ENCODE measurements at places on chromosomes 5 and 9.

GRCh38 chr5:50653946-50654345, 12.5 kb upstream of the PARP8 start:
- DNase-seq = no peak

- no peak for DNase-seq
Observed at GRCh38 chr9:113511047-113511521, 47.6 kb downstream of the RGS3 start.

DNA sequence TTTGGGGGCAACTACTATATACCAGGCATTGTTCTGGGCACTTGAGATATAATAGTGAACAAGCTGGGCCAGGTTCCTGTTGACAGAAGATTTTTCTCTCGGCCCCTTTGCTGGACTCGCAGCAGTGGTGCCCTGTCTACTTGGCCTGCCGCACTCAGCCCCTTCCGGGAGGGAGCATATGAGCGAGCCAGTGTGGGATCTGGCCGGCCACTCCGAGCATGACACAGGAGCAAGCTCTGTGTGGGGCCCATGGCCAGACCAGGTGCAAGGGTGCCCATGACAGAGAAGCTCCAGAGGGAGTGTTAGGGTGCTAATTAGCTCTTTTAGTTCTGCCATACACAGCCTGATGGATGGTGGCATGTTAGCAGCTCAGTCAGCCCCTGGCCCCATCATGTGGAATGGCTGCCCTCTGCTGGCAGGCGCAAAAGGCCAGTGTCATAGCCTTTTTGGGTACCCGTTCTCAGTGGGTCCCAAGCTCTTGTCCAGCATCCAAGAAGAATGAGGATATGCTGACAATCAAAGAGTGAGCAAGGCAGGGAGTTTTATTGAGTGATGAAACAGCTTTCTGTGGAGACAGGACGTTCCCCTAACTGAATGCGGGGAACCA, 9.3 kb upstream of the KIF4B start:
- DNase-seq = no peak

- DNase-seq = no peak
Observed at GRCh38 chr5:143679777-143680176, 132.2 kb upstream of the HMHB1 start.

GRCh38 chr9:127307802-127308201, 43.2 kb downstream of the GARNL3 start:
- DNase-seq = no peak

DNA sequence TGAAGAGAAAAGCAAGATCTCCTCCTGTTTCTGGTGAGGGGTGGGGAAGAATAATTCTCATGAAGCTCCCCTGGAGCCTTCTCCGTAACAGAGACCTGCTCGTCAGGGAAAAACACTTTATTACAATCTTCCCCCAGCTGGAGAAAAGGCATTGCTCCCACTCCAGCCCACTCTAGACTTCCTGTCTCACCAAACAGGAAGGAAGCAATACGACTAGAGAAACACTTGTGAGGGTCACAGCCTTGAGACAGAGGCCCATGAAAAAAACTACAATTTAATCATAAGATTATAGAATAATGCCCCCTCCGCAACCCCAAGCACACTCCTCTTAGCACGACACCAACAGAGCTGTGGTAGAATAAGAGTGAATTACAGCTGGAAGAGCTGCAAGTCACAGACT, 197.2 kb upstream of the S1PR3 start:
- no peak for DNase-seq

DNA sequence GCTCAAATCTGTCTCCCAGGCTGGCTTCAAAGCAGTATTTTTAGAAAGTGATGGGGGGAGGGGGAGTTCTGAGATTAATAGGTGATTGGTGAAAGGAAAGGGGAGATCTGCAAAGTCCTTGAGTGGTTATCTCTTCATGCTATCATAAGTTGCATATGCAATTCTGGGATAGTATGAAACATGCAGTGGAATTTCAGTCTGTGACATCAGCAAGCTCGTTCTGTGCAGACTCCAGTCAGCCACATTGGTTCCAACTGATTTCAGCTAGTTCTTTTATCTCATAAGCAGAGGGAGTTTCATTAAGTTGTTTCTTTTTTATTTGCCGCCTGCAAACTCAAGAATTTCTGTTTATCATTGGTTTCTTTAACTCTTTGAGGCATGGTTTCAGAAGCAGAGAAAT, 180.5 kb upstream of the SH3GL2 start:
- DNase-seq = no peak

GRCh38 chr5:78627766-78628165, 20.8 kb downstream of the LHFPL2 start:
- no peak for DNase-seq
